ENCODE measurements at places on chromosomes 7 and 10.
A peak's percentile ranks its signal among the peaks of the same experiment; 100 is the strongest.

DNA sequence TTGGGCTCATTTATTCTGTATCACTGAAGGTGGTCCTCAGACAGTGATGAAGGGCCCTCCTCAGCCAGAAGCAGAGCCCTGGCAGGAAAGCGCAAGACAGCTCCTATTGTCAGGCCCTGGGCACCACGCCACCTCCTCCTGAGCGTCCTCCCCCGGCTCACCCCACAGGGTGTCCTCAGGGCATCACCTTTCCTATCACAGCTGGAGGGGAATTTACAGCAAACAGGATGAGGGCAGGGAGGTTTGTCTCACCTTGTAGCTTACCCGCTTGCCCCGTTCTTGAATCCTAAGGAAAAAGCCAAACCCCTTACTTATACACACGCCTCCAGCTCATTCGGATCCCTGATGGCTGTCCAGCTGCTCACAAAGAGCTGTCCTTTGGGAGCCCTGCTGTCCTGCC lies 50.2 kb upstream of the LANCL2 start:
- no peak for DNase-seq

DNA sequence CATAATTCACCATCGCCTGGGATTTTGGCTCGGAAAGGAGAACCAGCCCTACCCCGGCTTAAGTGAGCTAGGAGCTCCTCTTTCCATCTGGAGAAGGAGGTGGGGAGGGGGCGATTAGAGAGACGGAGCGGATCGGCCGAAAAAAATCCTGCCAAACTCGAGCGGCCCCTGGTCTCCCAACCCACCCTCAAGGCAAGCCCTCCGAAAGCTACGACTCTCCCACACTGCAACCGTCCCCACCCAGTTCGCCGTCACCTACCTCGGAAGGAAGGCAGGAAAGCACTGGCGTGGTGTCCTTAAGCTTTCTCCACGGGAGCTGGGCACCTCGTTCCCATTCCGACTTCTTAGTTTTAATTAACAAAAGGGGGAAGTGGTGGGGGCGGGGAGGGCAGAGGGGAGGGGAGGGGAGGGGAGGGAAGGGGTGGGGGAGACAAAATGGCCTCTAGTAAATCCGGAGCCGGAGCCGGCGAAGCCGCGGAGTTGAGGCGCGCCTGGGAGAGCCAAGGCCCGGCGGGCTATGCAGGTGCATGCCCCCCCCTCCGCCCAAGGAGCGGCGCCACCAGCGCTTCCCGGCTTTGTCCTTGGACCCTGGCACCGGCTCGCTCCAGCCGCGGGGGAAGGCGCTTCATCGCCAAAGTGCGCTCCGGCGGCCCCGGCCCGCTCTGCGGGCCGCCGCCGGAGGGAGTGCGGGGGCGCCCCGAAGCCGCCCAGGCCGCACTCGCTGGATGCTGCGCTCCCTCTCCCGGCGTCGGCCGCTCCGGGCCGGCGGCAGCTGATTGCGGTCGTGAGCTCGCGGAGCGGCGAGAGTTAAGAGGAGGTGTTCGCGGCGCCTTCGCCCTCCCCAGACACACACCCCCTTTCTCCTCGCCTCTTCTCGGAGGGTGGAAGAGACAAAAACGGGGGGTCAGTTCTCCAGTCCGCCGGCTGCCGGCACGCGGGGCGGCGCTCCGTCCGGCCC lies at the start of gene LRRC4:
LRRC4 (minus strand) TSS at position 784 of the 958 bp plus-strand sequence. CDS start 797 bp downstream, outside the sequence.
- DNase-seq, result peak; percentile 10

- no peak for DNase-seq
Observed at GRCh38 chr7:139341776-139342226, 664 bp downstream of the FMC1 start.

DNA sequence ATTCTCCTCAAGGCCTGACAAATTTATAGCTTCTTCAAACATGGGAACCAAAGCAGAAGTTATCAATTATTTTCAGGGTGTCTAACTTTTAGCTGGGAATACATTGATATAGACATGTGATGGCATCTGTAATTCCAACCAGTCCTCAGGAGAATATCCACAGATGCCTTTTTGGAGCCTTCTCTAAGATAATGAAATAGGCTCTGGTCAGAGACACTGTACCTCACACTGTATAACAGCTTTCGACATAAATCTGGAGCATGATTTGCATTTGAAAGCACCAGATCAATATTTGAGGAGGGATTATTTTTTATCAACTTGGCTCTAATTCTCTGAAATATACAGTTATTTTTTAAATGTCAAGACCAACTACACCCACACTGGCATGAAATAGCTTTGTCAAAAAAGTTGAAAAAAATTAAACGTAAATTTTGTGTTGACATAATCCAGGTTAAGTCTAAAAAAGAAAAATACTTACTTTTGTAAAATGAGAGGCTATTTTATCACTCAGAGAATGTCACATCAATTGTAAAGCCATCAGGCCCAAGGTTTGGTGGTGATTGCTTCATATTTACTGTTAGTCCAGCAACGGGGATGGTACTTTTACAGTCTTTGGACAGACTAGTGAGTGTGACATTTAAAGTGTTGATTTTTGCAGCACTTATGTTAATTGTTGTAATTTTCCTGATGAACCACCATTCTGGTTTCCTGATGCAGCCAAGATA lies 177.0 kb upstream of the SP8 start:
- no peak for DNase-seq

DNA sequence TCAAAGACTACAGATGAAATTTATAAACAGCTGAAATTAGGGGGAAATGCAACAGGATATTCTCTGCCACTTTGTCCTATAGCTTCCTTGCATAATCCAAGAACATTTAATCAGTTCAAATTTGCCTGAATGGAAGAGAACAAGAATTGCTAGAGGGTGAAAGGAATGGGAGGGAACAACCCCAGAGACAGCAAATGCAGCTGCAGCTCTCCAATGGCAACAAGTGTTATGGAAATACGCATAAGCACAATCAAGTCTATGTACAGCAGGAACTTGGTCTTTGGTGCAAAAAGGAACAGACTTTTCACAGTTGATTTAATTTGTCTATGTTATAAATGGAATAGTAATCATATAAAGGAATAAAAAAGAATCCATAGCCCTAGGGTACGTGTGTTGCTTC lies 269.0 kb upstream of the ETV1 start:
- DNase-seq, result no peak

- no peak for DNase-seq
Observed at GRCh38 chr10:119687192-119688032, 36.2 kb downstream of the BAG3 start.

DNA sequence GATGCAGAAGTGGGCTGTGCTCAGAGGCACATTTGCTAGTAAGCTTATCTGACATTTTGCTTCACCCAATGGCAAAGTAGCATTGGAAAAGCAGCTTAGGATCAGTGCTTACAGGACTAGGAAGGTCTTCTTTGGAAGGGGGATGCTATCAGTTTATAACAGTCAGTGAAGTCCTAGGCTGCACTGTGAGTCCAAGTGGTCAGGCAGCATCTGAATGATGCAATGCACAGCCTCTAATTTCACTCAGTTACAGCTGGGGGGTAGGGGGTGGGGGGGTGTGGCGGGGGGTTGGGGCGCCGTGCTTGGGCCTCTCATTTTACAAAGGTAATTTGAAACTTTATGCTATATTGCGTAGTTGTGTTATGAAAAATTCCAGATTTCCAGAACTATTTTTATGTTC lies 652.3 kb upstream of the MGMT start:
- no peak for DNase-seq

GRCh38 chr10:55212051-55212450 lies 411.0 kb upstream of the PCDH15 start:
- no peak for DNase-seq

GRCh38 chr10:35640474-35640873 lies 1.6 kb downstream of the FZD8 start:
- DNase-seq, result peak; percentile 25

GRCh38 chr10:7027237-7027912 lies 383.5 kb downstream of the SFMBT2 start:
- no peak for DNase-seq

DNA sequence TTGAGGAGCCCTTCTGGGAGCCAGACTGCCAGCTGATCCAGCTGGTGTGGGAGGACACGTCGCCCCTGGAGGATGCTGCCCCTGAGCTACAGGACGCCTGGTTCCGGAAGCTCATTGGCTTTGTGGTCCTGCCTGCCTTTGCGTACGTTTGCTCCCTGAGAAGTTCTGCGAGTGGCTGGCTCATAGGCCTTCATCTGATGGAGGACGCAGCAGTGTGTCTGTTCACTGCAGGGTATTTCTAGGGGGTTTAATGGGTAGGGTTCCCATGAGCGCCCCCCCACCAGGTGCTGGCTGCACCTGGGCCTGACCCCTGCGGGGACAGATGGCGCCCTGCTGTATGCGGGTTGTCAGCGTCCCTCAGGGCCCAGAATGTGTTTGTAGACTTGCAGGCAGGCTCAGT lies 5.0 kb downstream of the PAOX start:
- no peak for DNase-seq

DNA sequence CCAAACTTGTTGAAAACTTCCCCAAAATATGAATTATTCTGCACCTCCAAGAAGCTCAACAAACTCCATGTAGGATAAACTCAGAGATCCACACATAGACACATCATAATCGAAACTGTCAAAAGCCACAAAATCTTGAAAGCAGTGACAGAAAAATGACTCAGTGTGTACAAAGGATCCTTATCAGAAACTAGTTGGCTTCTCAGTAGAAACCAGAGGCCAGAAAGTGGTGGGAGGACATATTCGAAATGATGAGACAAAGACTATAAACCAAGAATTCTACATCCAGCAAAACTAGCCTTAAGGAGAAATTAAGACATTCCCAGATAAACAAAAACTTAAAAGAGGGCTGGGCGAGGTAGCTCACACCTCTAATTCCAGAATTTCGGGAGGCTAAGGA lies 38.5 kb downstream of the MCMBP start:
- DNase-seq, result peak; percentile 46

GRCh38 chr7:137927386-137927785 lies 74.5 kb downstream of the CREB3L2 start:
- no peak for DNase-seq

DNA sequence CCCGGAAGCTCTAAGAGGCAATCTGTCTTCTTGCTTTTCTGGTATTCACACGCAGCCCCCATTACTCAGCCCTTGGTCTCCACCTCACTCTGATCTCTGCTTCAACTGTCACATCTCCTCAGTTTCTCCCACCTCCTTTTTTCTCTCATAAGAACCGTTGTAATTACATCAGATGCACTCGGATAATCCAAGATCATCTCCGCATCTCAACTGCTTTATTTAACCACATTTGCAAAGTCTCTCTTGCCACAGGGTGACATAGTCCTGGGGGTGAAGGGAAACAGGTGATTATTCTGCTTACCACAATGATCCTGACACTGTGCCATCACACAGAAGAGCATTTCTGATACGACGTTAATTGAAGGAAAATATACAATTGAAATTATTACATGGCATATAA lies 79.9 kb downstream of the HACD1 start:
- DNase-seq, result no peak

GRCh38 chr7:44286618-44287487 lies 38.5 kb downstream of the CAMK2B start:
- DNase-seq, result no peak

DNA sequence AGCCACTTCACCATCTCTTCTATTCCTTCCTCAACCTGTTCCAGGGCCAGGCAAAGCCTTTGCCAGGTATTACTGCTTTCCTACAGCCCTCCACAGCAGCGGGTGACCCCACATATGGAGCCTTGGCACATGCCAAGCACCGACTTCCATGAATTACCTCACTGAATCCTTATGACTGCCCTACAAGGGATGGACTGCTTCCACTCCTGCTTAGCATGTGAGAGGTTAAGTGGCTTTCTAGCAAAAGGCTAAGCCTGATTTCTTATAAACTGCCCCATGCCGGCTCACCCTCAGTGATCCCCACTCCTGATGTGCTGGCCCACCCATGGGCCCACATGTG lies 44.0 kb upstream of the PDLIM1 start:
- DNase-seq, result no peak

DNA sequence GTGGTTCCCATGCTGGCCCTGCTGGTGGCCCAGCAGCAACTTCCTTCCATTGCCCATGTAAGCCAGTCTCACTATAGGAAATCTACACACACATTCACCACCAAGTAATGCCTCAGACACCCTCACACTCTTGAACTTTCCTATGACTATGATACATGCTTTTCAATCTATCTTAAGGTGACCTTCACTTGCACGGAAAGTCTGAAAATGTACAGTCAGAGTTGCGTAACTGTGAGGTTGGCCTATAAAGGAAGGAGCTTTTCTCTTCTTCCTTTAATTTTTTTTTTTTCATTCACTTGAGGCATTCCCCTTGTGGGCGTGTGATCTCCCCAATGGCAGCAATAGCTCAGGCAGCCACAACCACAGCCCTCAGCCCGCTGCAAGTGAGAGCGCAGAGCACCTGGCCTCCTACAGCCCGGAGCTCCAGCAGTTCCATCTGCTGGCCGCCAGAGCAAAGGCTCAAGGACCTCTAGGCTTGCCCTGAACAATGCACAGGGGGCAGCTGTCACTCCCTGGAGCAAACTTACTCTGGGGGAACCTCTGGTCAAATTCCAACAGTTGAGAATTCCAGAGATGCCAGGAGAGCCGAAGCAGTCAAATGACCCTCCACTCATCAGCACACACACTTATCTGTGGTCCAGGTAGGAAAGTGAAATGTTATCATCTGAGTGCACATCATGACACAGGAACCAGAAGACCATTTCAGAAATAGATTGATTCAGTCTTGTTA lies 123.1 kb upstream of the ADO start:
- DNase-seq, result peak; percentile 88

- DNase-seq, result no peak
Observed at GRCh38 chr10:16646181-16647059, 124.7 kb upstream of the C1QL3 start.

GRCh38 chr7:117446220-117446815 lies 19.0 kb upstream of the ASZ1 start:
- no peak for DNase-seq

DNA sequence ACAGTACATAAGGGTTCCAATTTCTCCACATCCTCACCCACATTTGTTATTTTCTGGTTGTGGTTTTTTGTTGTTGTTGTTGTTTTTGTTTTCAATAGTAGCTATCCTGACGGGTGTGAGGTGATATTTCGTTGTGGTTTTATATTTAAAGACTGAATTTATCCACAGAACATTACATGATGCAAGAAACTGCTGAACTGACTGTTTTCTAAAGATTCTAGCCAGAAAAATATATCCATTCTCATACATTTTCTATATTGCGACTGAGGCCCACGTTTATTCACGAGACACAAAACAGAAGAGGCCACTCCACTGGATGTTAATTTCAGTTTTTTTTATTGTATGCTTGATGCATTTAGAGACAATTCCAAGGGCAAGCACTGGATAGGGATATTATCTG lies 69.8 kb downstream of the SCRN1 start:
- DNase-seq, result no peak

- no peak for DNase-seq
Observed at GRCh38 chr7:44380189-44380830, 54.9 kb upstream of the CAMK2B start.

- no peak for DNase-seq
Observed at GRCh38 chr7:460374-461116, 59.1 kb downstream of the PDGFA start.
